ENCODE measurements at places on chromosomes 13 and 19.

DNA sequence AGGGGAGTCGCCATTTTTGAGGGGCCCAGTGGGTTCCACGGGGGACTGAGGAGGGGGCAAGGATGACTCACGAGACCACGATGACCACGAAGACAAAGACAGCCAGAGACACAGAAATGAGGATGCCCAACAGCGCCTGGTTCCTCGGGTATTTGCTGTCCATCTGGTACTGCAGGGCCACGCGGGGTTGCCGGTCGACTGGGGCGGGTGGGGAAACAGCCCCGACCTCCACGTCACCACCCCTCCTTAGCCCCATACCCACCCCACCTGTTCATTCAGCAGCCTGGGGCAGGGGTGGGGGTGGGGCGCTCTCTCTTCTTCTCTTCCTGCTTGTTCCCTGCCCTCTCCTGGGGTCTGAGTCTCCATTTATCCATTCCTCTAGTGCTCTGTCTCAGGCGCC lies 8.6 kb downstream of the IZUMO2 start:
- DNase-seq: no peak

- peak; percentile 57 for DNase-seq
These were observed 3.5 kb upstream of the TLE5 start for GRCh38 chr19:3065675-3066357.

GRCh38 chr13:113283904-113284303 lies 13.1 kb upstream of the LAMP1 start:
- no peak for DNase-seq

DNA sequence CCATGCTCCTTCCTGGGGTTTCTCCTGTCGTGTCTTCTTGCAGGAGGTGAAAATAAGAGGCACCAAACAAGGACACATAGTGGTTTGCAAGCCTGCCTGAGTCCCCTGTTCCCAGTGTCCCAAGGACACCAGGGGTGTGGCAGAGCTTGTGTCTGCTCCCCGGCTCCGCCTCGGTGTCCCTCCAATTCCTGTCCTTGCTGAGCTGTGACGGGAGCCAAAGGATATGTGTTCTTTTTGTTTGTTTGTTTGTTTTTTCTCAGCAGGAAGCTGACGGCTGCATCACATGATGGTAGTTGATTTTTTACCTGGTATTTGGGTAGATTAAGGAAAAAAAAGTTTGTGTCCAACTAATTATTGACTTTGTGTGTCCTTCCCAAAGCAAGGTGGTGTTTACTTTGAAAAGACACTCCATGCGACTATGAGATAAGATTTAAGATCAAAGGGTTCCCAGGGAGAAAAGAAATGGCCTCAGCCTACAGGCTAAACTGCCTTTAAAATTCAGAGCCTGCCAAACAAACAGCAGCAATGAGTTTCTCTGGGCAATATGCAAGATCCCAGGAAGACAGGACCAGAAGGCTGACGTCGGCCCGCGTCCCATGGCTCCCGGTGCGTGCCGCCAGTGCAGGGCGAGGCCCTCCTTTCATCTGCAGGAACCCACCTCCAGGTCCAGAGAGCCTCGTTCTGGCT lies 50.8 kb upstream of the XPO4 start:
- no peak for DNase-seq

DNA sequence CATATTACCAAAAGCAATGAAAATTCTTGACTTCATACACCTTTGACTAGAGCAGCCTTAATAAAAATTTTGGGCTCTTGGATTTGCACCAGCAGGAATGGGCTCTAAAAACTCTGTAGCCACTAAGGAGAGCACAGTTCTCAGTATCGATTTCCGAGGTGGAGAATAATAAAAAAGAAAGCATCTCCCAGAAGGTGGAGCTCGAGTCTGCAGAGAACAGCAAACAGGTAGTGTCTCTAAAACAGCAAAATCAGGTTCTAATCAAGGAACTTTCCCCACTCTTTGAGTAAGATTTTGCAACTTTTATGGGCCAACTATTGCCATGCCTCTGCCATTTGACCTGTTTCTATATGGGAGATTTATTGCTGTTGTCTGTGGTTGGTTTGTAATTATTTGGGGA lies 258.7 kb upstream of the GPC6 start:
- no peak for DNase-seq

GRCh38 chr13:36190771-36191170 lies 23.6 kb downstream of the SOHLH2 start:
- no peak for DNase-seq

DNA sequence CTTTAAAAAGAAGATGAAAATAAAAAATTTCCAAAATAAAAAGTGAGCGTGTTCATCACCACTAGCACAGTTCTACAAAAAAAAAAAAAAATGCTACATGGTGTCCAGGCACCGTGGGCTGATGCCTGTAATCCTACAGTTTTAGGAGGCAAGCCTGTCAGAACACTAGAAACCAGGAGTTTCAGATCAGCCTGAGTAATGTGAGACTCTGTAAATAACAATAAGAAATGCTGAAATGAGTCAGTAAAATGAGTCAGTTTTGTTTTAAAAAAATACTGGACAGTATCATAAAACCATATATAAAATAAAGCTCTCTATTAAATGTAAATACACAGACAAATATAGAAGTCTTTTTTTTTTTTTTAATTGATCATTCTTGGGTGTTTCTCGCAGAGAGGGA lies 30.0 kb downstream of the ZNF91 start:
- DNase-seq: no peak

DNA sequence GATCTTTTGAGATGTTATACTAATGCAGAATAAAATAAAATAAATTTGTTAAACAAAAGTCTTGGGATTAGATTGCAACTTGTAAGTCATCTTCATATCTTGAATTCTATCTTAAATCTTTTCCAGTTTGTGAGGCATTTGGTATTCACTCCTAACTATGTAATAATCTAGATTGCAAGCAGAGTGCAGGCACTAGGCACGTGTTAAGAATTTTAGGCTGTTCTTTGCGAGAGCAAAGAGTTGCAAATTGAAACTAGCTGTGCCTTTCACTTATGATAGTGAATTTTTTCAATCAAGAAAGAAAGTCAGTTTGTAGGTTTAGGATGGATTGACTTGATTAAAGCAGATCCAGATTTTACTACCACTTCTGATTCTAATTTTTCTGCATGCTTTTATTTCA lies 264.1 kb upstream of the SPRY2 start:
- DNase-seq: no peak

DNA sequence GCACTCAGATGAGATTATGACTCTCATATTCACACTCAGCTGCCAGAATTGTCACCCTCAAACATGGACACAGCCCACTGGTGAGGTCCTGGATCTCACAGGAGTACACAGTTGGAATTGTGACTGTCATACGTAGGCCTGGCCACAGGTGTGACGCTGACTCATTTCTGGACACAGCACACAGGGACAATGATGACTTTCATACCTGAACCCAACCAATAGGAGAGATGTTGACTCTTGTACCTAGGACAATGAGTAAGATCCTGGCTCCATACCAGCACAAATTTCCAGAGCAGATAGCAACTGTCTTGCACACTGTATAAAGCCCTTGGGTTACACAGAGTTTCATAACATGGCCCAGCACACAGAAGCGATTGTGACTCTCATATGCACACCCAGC lies 46.4 kb downstream of the ZNF85 start:
- peak; percentile 2 for DNase-seq

GRCh38 chr19:51365965-51366388 lies at the start of gene ETFB:
ETFB (minus strand) TSS chr19:51366388; CDS start chr19:51366326, 62 bp downstream.
- no peak for DNase-seq

DNA sequence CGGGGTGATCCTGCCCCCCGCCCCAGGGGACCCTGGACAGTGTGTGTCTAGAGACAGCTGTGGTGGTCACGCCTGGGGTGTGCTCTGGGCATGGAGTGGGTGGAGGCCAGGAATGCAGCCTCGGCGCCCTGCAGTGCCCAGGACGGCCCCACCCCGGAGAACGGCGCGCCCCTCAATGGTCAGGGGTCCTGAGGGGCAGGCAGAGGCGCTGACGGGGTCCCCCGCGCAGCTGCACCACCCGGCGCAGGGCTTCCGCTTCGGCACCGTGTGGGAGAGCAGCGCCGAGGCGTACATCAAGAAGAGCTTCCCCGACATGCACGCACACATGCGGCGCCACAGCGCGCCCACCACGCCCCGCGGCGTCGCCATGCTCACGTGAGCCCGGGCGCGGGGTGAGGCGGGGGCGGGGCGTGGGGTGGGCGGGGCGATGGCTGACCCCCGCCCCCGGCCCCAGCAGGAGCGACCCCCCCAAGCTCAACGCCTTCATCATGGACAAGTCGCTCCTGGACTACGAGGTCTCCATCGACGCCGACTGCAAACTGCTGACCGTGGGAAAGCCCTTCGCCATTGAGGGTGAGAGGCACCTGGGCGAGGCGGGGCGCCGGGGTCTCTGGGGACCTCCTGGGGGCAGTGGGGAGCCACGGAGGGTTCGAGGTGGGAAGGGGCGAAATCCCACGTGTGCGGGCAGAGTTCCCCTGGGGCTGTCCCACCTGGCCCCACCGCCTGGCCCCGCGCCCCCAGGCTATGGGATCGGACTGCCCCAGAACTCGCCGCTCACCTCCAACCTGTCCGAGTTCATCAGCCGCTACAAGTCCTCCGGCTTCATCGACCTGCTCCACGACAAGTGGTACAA lies 7.4 kb downstream of the GRIN3B start:
- no peak for DNase-seq

DNA sequence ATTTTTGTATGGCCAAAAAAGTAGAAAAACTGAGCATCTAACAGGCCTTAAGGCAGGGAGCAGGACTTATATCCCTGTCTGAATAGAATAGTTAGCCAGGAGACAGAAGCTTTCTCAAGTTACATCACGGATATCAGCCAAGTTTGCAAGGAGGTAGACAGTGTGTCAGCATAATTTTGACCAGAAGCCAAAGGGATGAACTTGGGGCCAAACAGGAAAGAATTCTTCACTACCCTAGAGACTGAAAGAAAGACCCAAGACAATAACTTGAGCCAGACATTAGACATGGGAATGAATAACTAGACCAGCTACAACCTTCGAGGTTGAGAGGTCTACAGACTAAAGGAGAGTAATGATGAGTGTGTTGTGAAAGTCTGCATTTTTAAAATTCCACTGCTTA lies 48.1 kb upstream of the PCDH9 start:
- no peak for DNase-seq

DNA sequence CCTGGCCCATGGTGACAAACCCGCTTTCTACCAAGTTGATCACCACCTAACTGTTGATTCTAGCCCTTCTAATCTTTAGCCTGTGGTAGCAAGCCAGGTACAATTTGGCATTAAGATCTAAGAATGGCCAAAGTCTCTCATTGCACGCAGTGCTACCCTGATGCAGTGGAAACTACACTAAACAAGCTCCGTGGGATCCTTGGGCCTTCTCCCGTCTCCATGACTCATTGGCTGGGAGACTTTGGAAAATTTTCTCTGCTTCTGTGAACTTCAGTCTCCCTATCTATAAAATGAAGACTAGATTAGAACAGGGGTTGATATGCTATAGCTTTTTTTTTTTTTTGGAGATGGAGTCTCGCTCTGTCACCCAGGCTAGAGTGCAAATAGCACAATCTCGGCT lies 223.0 kb downstream of the TSHZ3 start:
- no peak for DNase-seq

GRCh38 chr19:35710784-35711723 lies 6.7 kb downstream of the ZBTB32 start:
- DNase-seq: no peak

DNA sequence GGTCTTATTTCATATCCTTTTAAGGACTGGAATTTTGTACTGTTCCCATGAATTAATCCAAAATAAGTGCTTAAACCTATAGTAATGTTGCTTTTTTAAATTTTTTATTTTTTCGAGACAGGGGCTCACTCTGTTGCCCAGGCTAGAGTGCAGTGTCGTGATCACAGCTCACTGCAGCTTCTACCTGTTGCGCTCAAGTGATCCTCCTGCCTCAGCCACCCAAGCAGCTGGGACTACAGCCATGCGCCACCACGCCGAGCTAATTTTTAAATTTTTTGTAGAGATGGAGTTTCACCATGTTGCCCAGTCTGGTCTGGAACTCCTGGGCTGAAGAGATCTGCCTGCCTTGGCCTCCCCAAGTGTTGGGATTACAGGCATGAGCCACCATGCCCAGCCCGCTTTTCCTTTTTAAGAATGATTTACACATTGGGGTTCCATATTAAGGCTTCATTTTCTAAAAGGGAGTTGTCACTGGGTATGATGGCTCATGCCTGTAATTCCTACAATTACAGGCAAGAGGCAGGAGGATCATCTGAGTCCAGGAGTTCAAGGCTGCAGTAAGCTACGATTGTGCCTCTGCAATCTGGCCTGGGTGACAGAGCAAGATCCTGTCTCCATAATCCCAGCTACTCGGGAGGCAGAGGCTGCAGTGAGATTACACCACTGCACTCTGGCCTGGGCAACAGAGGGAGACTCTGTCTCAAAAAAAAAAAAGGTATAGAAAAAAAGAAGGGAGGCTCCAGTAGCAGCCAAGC lies 28.3 kb upstream of the AKT2 start:
- DNase-seq: no peak

DNA sequence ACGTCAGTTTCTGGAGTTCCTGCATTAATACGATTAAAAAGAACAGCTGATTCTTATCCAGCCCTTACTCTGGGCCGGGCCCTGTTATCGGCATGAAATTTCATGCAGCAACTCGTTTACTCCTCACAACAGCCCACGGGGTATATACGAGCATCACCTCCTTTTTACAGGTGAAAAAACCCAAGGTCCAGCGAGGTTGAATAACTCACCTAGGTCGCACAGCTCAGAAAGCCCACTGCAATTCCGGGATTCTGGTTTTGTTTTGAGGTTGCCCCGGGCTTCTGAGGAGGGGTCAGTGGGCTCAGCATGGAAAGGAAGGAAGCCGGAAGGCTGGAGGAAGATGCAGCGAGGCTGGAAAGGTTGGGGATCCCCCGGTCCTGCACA lies 577 bp upstream of the ACP7 start:
- no peak for DNase-seq

- peak; percentile 22 for DNase-seq
These were observed 7.0 kb downstream of the CLASRP start for GRCh38 chr19:45045671-45046353.

DNA sequence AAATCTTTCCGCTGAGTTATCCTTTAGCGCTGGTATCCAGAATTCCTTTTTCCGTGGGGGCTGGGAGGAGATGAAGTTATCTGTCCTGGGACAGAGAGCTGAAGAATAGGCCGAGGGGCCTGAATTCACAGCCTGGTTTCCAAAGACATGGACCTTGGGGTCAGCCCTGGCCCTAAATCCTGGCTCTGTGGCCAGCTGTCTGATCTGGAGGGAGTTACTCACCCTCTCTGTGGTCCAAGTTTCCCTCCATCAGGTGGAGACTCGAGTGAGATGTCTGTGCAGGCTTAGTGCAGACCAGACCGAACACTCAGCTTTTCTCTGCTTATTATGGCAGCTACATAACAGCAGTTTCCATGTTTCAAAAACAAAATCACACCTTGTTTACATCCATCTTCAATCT lies 59.6 kb downstream of the CDADC1 start:
- no peak for DNase-seq

GRCh38 chr13:20401531-20401930 lies 124.1 kb downstream of the CRYL1 start:
- no peak for DNase-seq

DNA sequence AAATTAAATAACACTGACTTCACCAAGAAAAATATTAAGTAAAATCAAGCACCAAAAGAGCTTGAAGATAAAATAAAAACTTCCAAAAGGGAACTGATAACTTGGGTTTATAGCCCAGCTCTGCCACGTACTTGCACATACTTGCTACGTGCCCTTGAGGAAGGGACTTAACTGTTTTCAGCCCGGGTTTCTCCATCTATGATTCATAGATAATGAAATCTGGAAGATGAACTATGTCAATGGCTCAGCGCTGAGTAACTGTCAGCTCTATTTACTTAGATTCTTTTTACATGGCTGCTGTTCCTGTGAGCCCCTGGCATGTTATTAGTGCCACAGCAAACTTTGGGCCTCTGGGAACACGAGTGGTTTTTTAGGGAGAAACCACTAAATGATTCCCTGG lies 9.6 kb upstream of the ZC3H13 start:
- no peak for DNase-seq

- DNase-seq: no peak
These were observed 42.4 kb downstream of the ADGRE3 start for GRCh38 chr19:14632286-14632685.
